ENCODE measurements at places on chromosomes 6 and 20.
A peak's percentile ranks its signal among the peaks of the same experiment; 100 is the strongest.

GRCh38 chr20:4026093-4026601 lies 10.8 kb upstream of the RNF24 start:
- no peak for DNase-seq

DNA sequence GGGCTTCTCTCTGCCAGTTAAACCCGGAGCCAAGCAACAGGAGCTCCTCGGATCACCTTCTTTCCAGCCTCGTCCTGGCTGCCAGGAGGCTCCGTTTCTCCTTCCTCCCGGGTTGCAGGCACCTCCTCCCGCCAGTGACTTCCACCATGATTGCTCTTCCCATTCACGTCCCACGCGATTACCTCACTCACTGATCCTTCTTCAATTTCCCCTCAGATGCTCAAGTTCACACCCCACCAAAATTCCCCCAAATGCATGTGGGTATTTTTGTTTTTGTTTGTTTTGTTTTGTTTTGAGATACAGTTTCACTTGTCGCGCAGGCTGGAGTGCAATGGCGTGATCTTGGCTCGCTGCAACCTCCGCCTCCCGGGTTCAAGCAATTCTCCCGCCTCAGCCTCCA lies 25.1 kb downstream of the KCNQ2 start:
- DNase-seq: no peak

- no peak for DNase-seq
Measured at GRCh38 chr6:17392978-17393891, at the start of gene CAP2. CAP2 (plus strand) TSS chr6:17393595; CDS start chr6:17421556, 27,961 bp downstream.

DNA sequence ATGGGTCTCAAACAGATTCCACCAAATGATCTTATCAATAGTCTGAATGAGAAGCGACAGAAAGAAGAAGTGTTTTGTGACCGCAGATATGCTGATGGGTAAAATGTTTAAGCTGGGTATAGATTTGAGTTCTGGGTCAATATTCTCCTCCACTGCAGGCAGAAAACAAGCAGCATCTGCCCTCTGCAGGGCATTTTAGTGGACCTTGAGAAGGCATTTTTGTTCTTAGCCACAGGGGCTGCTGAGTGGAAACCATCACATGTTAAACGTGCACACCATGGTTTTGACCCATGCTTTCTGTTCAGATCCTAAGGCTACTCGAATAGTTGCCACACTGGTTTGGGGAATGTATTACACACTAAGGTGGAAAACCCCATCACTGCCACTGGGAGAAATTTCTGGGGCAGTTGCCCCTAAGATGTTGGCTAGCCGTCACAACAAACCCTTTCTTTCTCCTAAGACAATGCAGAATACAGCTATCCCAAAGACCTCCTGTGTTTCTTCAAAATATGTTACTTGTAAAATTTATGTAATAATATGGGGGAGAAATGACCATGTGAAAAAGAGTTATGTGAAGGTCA lies 5.5 kb downstream of the POU3F2 start:
- DNase-seq: no peak

DNA sequence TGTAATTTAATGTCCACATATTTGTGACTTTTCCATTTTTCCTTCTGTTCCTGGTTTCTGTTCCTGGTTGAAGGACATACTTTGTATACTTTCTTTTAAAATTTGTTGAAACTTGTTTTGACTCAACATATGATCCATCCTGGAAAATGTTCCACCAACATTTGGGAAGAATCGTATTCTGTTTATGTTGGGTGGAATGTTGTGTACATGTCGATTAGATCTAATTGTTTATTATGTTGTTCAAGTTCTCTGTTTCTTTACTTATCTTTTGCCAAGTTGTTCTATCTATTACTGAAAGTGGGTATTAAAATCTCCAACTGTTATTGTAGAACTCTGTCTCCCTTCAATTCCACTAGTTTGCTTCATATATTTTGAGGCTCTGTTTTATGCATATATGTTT lies 27.7 kb upstream of the DUSP22 start:
- DNase-seq: no peak

DNA sequence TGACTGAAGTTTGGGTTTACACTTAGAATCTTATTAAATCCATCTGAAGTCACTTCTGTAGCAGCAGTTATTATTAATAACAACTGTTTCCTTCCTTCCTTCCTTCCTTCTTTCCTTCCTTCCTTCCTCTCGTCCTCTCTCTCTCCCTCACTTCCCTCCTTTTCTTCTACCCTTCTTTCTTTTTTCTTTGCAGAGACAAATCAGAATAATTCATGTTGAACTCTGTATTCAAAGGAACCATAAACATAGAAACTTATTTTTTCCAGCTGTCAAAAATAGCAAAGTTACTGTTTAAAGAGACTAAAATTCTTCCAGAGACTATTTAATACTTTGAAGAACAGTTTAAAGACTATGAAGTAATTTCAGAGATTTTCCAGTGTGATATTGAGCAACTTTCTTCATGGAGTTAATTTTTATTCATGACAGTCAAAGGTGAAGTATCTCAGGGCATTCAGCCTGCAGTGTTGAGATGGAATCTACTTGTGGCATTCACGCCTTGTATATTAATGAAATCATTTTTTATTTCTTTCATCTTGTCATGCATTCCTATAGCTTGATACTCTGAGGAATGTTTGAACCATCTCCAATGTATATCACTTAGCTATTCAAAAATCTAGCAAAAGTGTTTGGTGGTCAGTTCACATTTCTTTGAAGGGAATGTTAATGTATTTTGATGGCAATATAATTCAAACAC lies 109.7 kb downstream of the BCAS1 start:
- DNase-seq: no peak

DNA sequence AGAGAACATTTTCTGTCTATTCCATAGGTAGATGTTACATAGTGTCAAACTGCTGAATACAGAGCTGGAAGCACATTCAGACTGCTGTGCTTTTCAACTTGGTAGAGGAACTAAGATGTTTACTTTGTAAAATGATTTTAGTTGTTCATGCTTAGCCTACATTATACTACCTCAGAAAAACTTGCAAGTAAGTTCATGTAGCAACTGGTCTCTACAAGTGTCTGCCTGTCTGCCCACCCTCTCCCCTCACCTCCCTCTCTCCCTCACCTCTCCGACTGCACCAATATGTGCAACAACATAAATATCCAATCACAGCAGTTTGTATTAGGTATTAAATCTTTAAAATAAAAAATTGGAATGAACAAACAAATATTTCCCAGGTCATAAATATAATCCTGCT lies 25.3 kb downstream of the ELOVL4 start:
- no peak for DNase-seq

GRCh38 chr20:20658871-20659431 lies 53.5 kb downstream of the RALGAPA2 start:
- DNase-seq: no peak

DNA sequence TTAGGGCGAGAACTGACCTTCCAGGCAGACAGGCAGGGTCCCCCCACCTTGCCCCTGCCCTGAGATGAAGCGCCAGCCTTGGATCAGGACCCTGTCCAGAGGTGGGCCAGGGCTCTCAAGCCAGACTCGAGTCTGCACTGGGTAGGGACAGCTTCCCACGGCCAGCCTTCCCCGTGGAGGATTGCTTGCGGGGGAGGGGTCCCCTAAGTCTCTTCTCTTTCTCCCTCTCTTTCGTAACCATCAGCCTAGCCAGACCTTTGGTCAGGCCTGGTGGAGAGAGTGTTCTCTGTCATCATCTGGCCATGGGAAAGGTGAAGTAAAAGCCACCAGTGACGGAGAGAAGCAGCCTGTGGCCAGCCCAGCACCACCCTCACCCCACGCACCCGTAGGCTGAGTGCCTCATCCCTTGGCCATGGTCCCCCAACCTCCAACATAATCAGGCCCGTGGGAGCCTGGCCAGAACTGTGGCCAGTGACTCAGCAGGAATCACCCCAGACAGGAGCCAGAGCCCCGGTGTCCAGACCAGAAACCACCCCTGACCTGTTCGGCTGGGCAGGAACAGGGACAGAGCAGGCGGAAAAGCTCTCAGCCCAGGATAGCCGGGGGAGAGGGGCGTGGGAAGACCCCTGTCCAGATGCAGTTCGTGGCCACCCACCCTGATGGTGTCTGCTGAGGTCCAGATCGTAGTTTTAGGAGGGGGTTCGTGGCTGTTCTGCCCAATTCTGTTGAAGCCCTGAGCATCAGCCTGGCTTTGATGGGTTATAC lies 47.1 kb downstream of the SNAI1 start:
- peak; percentile 89 for DNase-seq

DNA sequence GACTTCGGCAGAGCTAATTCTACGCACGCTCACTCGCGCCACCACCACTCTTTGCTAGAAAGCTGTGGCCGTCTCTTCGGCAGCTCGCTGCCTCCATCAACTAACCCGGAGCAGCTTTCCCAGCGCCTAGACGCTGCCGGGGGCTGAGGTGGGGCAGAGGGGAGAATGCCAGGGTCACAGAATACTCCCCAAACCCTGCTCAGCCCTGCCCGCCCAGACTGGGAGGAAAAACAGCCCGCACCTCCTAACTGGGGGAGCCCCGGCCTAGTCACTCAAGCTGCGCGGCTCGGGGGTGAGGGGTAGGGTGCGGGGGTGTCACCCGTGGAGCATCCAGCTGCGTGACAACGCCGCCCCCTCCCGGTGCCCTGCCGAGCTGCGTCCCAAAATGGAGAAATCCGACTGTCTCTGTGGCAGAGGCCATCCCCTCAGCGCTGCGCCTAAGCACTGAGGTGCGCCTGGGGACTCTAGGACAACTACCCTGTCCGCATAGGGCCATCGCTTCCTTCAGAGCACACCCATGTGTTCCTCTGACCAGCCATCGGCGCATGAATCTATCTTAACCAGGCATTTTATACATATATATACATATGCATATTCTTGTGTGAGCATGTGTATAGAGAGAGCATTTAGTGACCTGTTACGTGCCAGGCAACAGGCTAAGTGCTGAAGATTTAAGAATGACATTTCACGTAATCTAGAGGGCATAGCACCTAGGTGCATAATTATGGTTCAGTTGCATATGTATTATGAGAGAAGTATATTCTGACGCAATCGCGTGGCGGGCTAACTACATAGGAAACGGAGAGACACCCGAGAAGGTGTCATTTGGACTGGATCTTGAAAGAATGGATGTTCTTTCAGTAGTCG lies 1.5 kb upstream of the TENT5A start:
- peak; percentile 35 for DNase-seq

- DNase-seq: no peak
Measured at GRCh38 chr6:82484001-82484400, 120.4 kb downstream of the TPBG start.

DNA sequence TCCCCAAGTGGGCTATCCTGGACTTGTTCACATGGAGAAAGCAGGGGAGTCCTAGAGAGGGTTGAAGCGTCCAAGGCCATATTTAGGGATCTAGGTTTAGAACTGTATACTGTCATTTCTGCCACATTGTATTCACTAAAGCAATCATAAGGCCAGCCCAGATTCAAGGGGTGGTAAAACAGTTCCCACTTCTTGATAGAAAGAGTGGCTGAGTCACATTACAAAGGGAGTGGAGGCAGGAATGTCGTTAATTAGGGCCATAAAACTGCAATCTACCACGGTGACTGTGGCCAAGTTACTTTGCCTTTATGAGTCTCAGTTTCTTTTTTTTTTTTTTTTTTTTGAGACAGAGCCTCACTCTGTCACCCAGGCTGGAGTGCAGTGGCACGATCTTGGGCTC lies 7.4 kb upstream of the UBR2 start:
- DNase-seq: no peak

GRCh38 chr6:122374307-122374706 lies 25.1 kb upstream of the HSF2 start:
- DNase-seq: no peak

DNA sequence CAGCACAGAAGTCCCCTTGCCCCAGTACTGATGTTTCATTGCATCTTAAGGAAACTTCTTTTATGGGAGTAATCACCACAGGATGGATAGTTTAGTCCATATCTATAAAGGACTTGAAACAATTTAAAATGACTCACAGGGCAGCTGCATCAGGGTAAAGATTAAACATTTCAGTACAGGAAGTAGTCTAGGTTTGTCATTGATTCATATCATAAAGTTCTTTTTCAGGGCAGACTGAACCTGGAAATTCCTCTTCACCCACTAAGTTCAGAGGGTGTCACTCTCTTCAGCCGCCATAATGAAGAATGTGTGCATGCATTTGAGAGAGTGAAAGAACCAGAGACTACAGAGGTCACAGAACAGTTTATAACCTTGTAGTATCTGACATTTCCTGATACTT lies 296.3 kb upstream of the JAG1 start:
- DNase-seq: peak; percentile 44

DNA sequence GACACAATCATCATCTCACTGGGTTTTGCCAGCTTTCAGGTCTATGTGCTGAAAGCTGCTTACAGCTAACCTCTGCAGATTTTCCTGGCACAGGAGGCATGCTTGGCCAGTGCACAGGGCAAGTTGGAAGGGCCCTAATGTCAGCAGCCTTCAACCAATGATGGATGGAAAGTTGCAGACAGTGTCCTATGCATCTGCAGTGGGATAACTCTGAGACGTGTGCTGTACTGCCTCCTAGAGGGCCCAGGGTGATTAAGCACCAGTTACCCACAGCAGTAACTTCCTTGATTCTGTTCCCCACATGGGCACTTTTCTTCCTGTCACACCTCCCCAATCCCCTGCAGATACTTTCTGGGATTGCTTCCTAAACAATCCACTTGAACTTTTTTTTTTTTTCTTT lies 38.6 kb downstream of the OVOL2 start:
- DNase-seq: no peak

DNA sequence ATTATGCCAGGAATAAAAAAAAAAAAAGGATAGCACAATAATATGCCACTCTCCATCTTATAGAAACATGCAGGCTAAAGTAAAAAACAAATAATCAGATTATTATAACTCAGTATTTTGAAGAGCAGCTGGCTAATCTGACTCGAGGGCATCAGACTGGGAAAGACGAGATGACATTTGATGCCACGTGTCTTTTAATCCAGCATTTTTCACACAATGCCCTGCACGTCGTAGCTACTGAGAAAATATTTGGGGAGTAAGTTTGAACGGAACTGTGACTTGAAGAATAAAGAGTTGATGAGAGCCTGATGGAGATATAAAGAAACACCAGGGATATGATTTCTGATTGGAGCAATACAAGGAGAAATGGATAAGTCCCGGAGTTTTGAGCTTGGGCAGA lies 237.7 kb downstream of the ARID1B start:
- DNase-seq: no peak

DNA sequence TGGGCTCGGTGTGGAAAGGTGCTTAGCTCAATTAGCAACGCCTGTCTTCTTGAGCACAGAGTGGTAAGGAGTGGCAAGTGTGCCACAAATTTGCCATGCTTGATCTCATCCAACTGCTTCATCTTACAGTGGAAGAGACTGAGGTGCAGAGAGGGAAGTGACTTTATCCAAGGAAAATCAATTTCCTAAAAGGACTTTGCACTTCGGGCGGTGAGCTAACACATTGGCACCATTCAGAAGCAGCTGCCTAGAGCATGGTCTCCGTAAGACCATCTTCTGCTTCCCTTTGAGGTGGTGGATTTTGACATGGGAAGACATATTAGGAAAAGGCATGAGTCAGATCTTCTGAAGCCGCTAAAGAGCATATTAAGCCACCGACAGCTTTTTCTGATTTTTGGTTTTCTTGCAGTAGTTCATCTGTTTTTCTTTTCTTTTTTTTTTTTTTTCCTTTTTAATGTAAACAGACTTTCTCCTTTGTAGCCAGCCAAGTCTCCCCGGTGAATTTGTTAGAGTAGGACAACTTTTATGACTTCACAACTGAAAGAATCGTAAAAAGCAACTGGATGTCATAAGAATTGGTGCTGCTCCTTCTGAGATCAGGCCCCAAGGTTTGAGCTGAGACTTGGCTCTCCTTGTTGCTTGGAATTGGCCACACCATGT lies 273.2 kb downstream of the CDC5L start:
- DNase-seq: no peak
